ENCODE measurements at places on chromosomes 16 and 17.
A peak's percentile ranks its signal among the peaks of the same experiment; 100 is the strongest.

DNA sequence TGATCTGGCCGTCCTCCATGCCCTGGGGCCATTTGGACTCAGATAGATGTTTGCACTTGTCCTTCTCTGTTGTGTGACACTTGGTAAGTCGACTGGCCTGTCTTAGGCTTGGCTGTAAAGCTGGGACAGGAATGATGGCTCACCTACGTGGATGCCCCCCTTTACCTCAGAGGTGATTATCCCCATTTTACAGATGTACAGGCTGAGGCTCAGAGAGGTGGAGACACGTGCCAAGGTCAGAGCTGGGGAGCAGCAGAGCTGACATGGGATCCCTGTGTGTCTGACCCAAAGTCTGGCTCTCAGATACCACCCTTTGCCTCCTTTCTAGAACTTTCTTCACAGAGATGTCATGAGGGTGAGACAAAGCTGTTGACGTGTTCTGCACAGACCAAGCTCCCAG is 71.3 kb upstream of the CIBAR2 start:
- no peak for DNase-seq

DNA sequence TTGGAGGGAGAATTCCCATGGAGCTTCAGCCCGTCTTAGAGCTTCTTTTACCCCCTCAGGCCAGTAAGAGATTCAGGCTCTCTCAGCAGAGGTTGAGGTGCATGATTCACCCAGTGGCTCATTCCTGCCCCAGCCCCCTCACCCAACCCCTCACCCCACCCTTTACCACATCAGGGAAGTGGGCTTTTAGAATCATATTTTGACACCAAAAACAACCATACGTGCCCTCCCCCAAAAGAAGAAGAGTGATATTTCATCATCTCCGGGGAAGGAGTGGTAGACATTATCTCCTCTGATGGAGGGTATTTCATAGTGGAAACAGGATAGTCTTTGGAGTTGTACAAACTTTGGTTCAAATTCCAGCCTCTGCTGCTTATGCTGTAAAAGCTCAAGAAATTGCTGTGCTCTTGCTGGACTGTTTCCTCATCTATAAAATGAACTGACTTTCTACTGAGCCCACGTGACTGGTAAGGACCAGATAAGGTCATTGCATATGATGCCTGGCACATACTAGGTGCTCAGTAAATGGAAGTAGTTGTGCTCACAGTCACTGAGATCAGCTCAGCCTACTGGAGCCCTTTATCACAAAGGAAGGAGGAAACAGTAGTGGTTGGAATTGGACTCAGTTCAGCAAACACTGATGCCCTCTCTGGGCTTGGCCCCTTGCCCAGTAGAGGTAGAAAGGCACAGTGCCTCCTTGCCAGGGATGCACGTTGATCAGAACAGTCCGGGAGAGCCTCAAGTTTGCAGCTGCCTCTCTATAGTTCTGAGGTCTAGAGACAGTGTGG is 18.3 kb upstream of the CCL5 start:
- no peak for DNase-seq

DNA sequence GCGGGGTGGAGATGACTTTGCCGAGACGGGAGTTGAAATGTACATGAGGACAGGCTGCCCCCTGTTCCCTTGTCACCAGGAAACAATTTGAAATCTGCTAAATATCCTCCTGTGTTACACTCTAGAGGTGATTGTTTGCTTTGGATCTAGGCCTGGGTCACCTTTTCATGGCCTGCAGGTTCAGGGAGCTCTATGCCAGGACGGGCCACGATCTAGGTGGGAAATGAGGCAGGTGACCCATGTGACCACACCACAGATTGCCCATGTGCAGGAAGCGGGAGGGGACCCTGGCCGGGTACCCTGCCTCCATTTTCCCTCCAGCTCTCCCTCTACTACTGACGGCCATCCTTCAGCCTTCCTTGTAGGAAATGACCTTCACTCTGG is 43.4 kb downstream of the MEAK7 start:
- DNase-seq: no peak

GRCh38 chr16:19127205-19127604 is 13.4 kb downstream of the ITPRIPL2 start:
- DNase-seq: no peak

DNA sequence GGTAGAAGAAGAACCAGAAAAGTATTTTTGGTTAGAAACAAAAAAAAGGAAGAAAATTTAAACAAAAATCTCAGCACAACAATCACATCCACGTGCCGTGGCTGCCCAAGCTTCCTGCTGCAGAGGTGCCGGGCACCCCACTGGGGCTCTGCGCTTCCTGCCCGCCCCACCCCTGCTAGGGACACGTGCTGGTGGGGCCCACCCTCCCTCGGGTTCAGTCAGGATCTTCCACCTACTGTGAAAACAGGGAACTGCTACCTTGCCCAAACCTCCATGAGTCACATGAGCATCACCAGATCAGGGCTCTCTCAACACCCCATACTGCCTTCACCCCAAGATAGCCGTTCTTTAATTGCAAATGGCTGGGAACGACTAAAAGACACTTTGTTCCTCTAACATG is 24.4 kb upstream of the CYTH1 start:
- no peak for DNase-seq

- DNase-seq: peak; percentile 11
Measured at GRCh38 chr16:81758376-81758775, 20.7 kb upstream of the PLCG2 start.

- DNase-seq: peak; percentile 55
Measured at GRCh38 chr16:88566158-88566557, 4.0 kb upstream of the ZC3H18 start.

DNA sequence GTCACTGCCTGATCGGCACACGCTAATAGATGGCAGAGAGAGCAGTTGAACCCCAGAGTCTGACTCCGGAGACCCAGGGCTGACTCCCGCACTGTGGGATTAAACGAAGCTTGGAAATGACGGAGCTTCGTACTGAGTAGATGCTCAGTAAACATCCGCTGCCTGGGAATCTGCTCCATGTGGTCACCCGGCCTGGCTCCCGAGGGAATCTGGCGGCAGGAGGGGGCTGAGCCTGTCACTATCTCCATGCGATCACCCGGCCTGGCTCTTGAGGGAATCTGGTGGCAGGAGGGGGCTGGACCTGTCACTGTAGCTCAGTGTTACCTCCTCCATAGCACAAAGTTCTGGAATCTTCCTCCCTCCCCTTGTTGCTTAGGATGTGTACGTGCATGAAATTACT is 139.7 kb upstream of the CIBAR2 start:
- DNase-seq: no peak

- no peak for DNase-seq
Measured at GRCh38 chr16:4364196-4365013, 7.2 kb upstream of the VASN start.

GRCh38 chr17:82458885-82459424 is 414 bp downstream of the NARF start:
- DNase-seq: peak; percentile 31

- DNase-seq: peak; percentile 85
Measured at GRCh38 chr16:66926961-66927436, 1.7 kb upstream of the RRAD start.

DNA sequence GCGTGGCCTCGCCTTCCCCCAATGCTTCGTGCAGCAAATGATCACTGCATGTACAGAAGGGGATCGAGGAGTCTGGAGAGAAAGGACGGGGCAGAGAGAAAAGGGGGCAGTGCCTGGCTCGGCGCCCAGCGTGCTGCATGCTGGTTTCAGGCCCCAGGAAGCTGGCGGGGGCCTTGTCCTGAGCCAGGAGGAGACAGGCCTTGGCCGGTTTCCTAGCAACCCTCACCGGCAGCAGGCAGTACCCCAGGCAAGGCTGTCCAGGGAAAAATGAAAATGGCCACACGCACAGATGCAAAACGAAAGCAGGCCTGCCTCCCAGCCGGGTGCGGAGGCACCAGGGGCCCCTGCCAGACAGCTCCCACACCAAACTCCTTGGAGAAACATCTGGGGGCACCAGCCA is 126.3 kb downstream of the ZFHX3 start:
- DNase-seq: peak; percentile 69

DNA sequence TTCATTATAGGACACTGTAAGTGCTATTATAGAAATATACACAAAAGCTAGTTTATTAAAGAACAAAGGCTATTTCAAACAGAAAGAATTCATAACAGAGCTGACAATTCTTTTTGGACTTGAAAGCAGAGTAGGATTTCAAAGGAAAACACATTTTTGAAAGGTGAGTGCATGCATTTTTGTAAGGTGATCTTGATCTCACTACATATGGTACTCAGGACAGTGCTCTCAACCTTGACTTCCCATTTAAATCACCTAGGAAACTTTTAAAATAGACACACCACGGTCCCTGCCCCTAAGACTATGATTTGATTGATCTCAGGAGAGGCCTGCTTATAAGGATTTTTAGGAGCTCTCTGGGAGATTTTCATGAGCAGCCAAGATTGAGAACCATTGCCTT is 1362.0 kb downstream of the CDH8 start:
- no peak for DNase-seq

DNA sequence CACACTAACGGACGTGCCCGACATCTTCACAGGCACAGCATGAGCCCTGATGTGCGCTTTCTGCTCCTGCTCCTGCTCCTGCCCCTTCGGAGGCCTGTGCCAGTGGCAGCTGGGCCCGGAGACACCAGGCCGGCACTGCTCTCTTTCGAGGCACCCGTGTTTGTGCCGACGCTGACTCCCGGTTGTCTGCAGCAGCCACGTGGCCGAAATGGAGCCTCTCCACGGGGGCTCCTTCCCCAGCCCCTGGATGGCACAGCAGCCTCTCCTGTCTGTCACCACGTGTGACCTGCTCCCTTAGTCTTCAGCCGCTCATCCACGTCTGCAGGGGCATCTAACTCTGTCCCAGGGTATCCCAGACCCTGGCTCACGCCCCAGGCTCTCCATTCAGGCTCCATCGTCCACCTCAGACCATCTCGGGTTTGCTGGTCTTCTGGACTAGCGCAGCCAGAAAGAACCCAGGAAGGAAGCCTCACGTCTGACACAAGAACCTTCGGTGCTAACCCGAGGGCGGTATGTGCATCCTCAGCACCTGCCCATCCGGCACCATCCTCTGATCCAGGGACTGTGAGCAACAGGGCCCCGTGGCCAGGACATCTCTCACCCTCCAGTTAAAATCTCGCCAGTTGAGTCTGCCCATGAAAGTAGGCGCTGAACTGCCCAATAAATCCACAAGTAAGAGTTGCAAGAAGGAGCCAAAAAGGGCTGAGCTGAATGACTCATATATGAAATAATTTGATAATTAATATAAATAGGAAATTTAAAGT is 4.2 kb upstream of the RPH3AL start:
- DNase-seq: no peak

DNA sequence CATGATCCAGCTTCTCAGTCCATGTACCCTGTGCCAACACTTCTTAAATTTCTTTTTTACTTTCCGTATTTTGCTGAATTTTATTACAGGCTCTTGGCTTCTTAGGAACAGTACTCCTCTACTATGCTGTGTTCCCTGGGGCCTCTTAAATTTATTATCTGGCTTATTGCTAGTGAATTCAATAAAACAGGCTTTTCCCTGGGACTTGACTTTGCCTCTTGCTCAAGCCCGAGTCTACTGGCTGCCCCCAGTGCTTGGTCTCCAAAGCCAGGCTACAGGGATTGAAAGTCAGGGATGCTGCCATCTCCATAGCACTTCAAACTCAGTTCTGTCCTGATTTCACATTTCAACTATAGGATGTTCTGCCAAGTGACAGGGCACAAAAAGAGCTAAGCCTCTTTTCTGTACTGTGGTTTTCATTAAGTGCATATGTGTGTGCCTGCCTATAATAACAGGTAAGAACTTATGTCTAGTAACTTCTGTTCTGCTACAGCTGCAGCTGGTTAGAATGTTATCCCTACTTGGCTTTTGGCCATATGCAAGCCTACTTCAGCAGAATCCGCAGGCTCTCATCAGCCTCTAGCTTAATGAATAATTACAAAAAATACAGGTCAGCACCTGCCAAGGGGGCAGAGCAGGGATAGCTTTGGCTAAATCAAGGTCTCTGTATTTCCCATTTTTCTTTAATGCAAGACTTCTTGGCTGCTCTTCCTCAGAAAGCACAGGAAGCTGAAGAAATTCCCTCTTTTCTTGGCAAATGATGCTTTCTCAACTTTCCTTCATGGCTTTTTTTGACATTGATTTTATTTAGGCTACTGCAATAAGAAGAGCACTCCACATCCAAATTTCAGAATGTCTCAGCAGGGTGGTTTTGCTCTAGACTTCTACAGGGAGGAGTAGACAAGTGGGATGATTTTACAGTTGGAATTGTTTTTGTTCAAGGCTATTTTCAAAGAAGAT is 8.2 kb downstream of the FAM20A start:
- no peak for DNase-seq

DNA sequence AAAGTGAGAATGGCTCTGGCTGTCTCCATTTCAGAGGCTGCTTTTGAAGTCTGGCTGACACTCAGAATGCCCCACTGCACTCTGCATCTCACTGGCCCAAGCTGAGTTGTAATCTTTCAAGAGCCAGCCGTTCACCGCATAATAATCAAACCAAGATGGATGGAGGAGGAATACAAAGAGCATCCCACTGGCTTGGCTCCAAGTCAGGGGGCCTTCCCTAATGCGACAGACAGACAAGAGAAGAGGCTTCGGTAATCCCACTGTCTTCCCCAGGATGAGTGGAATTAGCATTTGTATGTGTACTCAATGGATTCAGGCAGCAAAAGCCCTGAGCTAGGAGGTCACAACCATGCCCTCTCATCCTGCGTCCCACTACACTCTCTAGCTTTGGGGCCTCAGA is 68.0 kb downstream of the CBLN1 start:
- no peak for DNase-seq

DNA sequence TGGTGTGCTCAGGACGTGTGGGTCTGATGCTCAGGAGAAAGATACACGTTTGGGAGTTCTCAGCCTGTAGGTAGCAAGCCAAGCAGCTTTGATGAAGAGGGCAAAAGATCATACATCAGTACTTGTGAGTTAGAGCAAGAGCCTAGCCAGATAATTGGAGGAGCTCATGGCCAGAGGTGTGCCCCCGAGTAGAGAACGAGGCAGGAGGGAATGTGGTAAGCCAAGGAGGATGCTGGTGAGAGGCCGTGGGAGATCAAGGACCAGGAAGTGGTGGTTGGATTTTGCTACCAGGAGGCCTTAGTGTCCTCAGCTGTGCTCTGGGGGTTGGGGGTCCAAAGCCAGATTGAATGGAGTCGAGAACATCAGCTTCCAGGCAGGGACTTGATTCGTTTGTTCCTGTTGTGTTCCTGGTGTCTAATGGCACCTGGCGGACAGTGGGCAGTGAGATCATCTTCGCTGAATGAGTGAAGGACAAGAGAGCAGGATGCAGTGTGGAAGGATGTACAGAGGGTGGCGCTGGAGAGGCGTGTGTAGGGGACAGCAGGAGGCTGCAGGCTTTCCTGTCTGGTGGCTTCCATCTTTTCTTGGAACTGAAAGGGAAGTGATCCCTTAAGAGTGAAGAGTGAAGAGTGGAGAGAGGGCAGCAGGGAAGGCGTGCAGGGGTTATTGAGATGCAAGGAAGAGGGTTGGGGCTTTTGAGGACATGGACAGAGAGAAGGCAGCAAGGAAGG is 11.6 kb downstream of the FBXL19 start:
- peak; percentile 34 for DNase-seq

- no peak for DNase-seq
Measured at GRCh38 chr16:76387994-76388393, 110.8 kb downstream of the CNTNAP4 start.

- DNase-seq: no peak
Measured at GRCh38 chr16:977081-977701, 4.4 kb upstream of the SOX8 start.

GRCh38 chr17:9729735-9730420 is 61.5 kb downstream of the DHRS7C start:
- peak; percentile 11 for DNase-seq

- DNase-seq: no peak
Measured at GRCh38 chr17:33550261-33550660, 257.2 kb upstream of the ASIC2 start.
